ENCODE measurements at places on chromosomes 16 and 17. TPM values are rescaled to one million over a fixed set of nuclear protein-coding genes. Genes with fewer than 3 reads are reported as not detected.

DNA sequence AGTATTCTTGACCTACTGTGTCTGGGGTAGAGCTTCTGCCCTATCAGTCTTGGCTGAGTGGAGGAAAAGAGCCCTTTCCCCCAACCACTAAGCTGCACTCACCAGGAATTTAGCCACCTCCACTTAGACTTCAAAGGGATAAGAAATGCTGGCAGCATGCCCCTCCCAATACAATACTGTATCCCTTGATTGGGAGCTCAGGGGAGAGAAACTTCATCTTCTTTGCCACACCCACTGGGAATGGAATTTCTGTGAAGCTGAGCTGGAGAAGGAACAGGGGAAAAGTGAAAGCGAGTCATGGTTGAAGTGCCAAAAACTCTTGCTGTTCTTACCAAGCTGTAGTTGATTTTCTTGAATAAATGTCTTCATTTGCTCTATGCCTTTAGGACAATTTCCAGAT is 68.8 kb downstream of the CEP112 start:
- DNase-seq = no peak

DNA sequence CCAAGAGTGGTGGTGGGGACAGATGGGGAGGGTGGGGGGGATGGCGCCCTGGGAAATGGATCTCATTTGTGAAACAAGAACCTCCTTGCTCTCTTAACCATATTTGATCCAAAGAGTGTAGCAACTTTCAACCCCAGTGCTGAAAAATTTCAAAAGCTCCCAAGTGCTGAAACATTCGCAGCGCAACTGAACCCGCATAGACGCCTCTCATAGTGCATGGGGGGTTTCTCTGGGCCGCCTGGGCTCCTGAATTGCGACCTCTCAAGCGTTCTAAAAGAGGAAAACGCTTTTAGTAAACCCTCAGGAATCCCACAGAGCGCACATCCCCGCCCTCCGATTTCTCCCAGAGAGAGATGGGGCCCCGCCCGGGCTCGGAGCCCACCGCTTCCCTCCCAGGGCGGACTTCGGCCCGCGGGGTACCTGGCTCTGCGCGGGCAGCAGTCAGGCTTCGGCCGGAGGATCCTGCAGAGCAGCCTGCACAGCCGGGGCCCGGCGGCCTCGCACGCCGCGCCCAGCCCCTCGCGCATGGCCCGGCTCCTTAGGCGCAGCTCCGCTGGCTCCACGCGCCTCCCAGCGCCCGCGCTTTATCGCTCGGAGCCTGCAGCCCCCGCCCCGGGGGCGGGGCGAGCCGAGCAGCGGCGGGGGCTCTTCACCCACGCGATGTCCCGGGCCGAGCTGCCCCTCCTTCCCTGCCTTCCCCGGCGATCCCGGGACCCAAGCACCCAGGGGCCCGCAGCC is 7.0 kb downstream of the NOS2 start:
- DNase-seq = no peak

- DNase-seq = no peak
These were observed 9.9 kb downstream of the ATPAF2 start for GRCh38 chr17:18028952-18029540.

GRCh38 chr17:67998466-67998865 is 2.2 kb upstream of the C17orf58 start:
- DNase-seq = no peak

GRCh38 chr16:87791295-87792204 is 25.8 kb upstream of the KLHDC4 start:
- no peak for DNase-seq

DNA sequence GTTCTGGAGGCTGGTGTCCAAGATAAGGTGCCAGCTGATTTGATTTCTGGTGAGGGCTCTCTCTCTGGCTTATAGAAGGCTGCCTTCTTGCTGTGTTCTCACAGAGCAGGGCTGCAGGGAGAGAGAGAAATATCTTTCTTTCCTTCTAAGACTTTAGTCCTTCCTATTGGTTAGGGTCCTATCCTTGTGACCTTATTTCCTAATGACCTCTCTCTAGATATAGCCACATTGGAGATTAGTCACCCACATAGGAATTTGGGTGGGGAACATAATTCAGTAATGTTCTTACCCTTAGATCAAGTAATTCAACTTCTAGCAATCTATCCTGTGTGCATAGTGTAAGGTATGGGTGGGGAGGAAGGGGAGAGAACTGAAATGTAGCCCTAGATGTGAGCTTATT is 18.0 kb upstream of the ABCA5 start:
- DNase-seq = no peak

WDR81 gene
- 10.4 TPM for total RNA-seq

USP43 gene
- not detected for total RNA-seq

DNA sequence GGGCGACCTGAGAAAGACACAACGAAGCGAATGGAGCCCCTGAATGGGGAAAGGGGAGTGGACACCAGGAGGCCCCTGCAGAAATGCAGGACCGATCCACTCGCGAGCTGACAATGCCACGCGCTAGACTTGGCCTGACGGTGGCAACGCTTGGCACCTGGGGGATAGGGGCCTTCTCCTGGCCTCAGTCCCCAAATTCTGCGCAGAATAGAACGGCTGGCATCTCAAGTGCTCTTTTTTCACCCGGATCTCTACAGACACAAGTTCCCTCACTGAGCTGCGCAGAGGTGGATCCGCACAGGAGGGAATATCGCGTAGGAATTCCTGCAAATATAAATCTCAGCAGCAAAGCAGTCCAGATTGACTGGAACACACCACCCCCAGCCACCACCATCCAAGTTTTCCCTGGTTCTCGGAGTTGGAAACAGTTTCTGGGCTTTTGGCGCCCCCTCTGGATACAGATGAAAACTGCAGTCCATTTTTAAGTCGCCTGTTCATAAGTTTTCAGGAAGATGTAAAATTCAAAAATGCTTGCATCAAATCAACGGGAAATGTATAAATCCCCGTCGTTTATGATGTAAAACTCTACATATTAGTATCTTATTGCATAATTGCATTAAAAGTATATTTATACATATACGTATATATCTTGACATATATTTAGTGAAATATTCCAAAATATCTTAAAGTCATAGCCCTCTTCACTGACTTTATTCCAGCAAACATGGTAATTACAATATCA is 2.3 kb upstream of the SOX9 start:
- peak; percentile 72 for DNase-seq

KCNAB3 gene
- 0.32 TPM for total RNA-seq

GRCh38 chr17:28904800-28905199 is 1.9 kb upstream of the DHRS13 start:
- no peak for DNase-seq

SLC16A6 gene
- total RNA-seq = 0.16 TPM

DNA sequence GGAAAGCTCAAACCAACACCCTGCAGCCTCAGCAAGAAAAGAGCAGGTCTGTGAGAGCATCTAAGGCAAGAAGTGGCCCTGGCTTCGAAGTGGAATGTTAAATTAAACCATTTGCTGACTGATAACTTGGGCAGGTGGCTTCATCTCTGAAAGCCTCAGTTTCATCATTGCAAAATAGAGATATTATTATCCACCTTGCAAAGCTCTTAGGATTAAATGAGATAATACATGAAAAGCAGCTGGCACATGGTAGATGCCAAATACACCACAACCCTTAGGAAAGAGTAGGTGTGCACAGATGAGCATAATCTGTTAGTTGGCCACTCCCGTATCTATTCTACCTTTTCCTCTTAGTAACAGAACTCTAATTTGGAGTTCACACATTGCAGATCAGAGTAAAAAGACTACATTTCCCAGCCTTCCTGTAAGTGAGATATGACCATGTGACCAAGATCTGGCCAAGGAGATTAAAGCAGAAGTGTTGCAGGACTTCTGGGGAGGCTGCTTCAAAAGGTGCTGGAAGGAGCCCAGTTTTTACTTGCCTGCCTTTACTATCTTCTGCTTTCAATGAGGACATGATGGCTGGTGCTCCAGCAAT is 288.7 kb downstream of the SOX9 start:
- no peak for DNase-seq

DNA sequence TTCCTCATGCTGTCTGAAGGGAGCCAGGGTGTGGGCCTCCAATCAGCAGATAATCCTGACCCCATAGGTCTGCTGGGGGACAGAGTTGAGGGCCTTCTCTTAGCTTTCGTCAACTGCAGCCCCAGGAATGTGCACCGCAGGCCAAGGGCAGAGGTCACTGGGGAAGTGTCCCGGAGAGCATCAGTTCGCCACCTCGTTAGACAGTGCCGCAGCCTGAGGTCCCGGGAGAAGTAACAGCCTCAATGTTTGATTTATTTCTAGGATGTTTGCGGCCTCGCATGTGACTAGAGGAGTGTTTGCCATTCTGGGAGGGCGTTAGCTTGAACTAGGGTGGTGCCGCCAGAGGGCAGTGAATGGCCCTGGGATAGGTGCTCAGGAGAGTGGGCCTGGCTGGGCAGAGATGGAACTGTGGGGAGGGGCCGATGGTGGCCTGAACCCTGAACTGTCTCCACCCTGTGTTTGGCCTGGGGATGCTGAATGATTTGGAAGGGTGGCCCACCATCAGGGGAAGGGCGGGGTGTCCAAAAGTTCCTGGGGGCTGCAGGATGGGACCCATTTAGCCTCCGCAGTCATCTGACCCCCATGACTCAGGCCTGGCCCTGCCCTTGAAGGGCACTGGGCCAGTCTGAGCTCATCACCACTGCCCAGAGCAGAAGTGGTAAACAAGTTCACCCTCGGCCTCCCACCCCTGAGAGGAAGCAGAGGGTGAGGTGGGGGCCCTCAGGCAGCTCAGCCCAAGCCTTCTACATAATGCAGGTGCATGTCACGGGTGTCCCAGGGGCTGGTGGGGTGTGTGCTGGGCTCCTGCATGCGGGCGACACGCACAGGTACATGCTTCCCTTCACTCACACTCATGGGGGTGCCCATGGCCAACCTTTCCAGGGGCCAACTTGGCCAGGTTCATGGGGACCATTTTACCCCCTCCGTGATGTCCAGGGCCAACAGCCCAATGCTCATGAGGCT is 12.4 kb upstream of the TAC4 start:
- no peak for DNase-seq

GRCh38 chr16:81096715-81097208 is 567 bp upstream of the GCSH start:
- no peak for DNase-seq

MPP2 gene
- total RNA-seq = 16.2 TPM

DNA sequence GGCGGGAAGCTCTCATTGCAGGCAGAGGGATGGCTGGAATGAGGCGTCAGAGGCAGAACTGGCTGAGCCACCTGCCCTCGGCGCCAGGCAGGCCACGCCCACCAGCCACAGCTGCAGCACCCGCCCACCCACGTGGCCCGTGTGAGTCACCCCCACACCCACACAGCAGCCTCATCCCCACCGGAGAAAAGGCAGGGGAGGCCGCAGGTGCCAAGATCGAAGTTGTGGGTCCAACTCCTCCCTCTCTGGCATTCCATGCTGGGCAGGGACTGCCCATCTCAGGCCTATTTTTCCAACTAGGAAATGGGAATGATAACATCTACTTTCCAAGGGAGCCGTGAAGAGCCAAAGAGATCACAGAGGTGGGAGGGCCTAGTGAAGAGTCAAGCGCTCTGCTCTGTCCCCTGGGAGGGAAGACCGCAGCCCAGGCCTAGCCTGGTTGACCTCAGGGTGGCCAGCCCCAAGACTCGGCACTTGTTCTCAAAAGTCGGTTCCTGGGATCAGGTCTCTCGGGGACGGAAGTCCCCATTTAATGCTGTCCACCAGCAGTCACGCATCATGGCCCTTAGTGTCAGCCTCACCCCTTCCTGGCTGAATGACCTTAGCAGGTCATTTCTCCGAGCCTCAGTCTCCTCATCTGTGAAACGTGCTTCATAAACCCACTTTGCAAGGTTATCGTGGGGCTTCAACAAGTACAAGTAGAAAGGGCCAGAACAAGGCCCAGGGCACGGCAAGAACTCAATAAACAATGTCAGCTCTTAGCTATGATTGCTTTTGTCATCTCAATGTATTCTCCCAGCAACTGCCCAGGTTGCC is at the start of gene TRPV3:
TSS of gene TRPV3 (minus strand) at position 45 of the 816 bp plus-strand sequence. CDS start 2,962 bp downstream, outside the sequence.
- no peak for DNase-seq
